Activated gamma-delta T cell treated with Interleukin-2 at 50 U/mL for 16 hours (primary cell): ENCODE measurements at places on chromosomes 16 and 17.
A peak's percentile ranks its signal among the peaks of the same experiment; 100 is the strongest.

DNA sequence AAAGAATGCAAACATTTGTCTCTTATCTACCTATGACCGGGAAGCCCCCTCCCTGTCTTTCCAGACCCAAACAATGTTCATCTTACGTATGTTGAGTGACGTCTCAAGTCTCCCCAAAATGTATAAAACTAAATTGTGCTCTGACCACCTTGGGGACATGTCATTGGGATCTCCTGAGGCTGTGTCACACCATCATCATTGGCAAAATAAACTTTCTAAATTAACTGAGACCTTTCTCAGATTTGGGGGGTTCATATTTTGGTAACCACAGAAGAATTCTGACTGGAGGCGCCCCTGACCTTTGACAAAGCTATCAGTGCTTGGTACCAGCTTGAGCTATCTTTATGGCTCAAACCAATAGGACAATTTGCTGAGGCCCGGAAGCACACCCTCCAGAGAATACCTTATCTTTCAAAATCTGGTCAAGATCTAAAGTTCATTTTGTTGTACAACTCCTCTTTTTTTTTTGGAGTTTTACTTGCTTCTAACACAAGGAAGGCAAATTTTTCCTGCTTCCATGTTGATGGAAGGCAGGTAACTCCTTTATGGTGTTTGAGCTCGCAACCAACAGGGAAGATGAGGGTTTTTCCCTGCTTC, 2.5 kb upstream of the LDHD start:
- no peak for DNase-seq

DNA sequence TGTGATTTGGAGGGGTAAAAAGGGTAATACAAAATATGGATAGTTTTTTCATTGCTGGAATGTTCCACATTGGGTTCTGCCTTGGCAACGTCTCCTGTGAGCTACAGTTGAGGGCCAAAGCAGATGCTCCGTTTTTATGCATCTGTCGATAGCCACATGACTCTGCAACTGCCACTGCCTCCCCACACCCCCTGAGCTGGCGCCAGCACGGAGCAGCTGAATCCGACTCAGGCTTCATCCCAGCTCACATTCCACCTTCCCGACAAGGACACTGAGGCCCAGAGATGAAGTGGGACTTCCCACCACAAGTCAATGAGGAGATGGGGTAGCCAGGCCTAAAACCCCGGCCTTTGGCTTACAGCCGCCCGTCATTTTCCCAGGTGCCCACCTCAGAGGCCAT, 334.1 kb downstream of the CDH13 start:
- no peak for DNase-seq

- DNase-seq, result no peak
These were observed 5.8 kb downstream of the SEPHS2 start for GRCh38 chr16:30439720-30440348.

DNA sequence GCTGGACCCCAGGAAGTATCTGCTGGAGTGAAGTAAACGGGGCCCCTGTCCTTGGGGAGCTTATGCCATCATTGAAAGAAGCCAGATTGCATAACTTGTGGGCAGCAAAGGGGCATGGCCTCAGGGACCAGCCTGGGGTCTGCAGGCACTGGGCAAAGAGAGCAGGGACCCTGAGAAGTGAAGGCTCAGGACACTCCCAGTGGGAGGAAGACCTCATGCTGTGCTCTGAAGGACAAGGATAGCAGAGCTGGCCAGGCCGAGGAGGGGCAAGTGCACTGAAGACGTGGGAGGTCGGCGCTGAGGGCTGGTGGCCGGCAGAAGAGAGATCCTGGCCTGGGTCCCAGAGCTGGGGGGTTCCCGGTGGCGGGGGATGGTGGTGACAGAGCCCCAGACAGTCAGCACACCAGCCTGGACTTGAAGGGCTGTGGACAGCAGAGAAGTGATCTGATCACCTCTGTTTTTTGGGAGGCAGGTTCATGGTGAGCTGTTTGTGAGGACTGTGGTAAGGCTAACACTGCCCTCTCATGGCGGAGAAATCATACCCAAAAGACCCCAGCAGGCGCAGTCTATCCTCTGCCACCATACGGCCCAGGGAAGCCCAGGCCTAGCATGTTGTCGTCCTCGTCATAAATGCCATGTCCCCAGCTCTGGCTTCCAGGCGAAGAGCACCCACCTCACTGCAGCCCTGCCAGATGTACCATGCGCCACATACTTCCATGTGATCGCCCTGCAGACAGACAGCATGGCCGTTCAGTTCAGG, 7.1 kb upstream of the CNP start:
- DNase-seq, result no peak

GRCh38 chr16:65281586-65281985, 159.7 kb upstream of the CDH11 start:
- no peak for DNase-seq

DNA sequence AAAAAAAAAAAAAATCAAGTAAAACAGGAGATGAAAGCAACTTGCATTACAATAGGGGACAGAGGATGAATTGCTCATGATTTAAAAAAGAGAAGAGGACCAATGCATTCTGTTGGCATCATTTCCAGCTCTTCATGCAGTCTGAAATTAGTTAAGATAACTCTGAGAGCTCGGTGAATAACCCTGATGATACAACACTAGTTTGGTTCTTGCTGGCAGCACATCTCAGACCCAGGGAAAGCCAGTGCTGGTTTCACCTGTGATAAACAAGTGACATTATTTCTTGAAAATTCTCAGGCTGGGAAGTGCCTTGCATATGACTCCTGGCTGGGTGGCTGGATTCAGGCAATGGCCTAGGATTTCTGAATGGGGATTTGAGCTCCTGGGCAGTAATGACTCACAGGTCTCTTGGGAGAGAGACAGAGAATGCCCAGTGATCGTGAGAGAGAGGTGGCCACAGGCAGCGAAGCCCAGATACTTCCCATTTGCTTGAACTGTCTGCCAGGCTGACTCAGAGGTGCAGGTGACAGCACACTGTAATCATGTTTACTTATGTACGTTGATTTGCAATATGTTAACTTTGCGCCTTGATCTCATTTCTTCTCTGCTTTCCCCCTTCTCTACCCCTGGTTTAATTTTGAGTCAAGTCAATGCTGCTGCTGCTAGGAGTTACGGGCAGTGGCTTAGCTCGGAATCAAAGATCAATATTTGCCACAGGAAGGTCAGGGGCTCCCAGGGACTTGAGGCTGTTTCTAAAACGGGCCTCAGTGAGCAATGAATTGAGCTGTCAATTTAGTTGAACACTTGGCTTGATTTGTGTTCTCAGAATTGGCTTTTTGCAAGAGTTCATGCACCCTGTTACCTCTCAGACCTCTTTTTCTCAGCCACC, 27.1 kb downstream of the ARSG start:
- no peak for DNase-seq

- DNase-seq, result no peak
These were observed 20.0 kb downstream of the UBALD1 start for GRCh38 chr16:4594433-4595410.

DNA sequence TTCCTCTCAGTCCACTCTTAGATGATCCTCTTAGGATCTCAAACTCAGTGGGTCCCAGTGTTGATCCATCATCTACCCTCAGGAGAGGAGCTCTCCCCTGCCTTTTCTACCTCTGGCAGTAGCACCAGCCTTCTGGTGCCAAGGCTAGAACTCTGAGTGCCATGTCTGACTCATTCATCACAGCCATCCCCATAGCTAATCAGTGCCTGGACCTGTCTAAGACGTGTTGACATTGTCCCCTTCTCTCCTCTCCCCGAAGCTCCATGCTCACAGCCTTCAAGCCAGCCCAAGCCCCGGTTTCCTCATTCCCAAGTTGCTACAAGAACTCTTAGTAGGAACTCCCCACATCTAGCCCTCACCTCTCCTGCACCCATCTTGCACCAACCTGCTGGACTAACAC, 73.5 kb upstream of the GRIN2A start:
- no peak for DNase-seq

- no peak for DNase-seq
These were observed 1.4 kb upstream of the TBC1D24 start for GRCh38 chr16:2473446-2473926.

GRCh38 chr17:66524877-66525276, 222.5 kb downstream of the PRKCA start:
- no peak for DNase-seq

GRCh38 chr17:81802048-81802758, 1.7 kb upstream of the GCGR start:
- DNase-seq, result no peak

- no peak for DNase-seq
These were observed 1.7 kb upstream of the RBBP6 start for GRCh38 chr16:24537474-24538337.

DNA sequence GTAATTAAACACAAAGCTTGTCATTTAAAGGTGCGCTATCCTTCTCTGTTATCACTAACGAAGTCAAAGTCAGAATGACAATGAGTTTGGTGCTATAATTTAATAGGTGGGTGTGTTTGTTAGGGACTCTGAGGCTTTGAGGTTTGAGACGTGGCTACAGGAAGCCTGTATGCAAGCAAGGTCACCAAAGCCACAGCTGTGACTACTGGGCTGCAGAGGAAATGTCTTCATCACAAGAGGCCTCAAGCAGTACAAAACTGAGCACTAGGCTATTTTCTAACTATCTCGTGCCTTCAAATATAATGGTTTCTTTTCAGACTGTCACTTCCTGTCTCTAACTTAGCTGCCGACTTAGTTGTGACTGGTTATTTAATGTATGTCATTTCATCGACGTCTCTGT, 141.2 kb downstream of the AATF start:
- peak; percentile 67 for DNase-seq

DNA sequence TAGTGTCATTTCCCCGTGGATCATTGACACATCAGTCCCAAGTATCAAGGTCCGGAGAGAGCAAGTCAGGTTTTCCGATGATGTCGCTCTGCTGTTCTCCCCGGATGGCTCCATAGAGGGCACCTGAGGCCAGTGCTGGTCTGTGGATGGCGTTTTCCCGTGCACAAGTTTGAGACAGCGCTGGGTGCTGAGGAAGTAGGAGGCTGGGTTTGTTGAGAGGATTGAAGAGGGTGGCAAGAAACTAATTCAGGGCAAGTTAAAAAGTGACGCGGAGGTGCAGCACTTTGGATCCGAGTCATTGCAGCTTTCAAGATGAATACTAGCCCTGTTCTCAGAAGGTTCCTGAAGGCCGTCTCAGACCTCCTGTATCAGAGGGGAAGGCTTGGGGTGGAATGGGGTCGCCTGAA, 7.7 kb downstream of the NUBP1 start:
- no peak for DNase-seq

GRCh38 chr17:31687505-31688126, 171.4 kb downstream of the COPRS start:
- no peak for DNase-seq

- no peak for DNase-seq
These were observed 16.9 kb upstream of the GLG1 start for GRCh38 chr16:74623839-74624235.

- DNase-seq, result no peak
These were observed 2.8 kb downstream of the WNK4 start for GRCh38 chr17:42783062-42783790.

DNA sequence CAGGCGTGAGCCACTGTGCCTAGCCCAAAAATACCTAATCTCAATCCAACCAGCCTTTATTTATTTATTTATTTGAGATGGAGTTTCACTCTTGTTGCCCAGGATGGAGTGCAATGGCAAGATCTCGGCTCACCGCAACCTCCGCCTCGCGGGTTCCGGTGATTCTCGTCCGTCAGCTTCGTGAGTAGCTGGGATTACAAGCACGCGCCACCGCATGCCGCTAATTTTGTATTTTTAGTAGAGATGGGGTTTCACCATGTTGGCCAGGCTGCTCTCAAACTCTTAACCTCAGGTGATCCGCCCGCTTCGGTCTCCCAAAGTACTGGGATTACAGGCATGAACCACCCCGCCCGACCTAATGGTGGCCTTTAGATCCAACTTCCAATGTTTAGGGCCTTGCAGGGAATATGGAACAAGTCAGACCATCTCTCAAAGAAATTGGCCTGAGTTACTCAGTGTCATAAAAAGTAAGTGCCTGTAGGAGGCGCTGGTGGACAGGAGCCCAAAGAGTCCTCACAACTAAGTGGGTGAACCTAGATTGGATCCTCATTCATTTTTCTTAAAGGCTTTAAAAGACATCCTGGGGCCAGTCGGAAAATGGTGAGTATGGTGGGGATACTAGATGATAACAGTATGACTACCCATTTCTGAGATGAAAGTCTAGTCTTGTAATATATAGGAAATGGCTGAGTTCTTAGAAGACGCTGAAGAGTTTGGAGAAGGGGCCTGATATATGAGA, 4.6 kb downstream of the ZSCAN10 start:
- peak; percentile 48 for DNase-seq

DNA sequence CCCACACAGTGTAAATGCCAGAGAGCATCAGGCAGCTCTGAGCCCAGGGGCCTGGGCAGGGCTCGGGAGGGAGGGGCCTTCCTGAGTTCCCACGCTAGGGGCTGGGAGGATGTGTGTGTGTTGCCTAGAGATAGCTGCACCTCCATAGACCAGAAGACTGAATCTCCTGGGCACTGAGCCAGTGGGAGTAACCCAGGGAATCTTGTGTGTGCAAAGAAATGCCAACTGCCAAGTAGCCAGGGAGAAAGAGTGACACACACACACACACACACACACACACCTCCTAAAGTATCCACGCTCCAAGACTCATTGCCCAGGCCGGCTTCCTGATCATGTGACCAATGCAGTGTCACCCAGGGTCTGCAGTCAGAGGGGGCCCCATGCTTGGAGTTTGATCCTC, 166.2 kb upstream of the RPL38 start:
- DNase-seq, result no peak

DNA sequence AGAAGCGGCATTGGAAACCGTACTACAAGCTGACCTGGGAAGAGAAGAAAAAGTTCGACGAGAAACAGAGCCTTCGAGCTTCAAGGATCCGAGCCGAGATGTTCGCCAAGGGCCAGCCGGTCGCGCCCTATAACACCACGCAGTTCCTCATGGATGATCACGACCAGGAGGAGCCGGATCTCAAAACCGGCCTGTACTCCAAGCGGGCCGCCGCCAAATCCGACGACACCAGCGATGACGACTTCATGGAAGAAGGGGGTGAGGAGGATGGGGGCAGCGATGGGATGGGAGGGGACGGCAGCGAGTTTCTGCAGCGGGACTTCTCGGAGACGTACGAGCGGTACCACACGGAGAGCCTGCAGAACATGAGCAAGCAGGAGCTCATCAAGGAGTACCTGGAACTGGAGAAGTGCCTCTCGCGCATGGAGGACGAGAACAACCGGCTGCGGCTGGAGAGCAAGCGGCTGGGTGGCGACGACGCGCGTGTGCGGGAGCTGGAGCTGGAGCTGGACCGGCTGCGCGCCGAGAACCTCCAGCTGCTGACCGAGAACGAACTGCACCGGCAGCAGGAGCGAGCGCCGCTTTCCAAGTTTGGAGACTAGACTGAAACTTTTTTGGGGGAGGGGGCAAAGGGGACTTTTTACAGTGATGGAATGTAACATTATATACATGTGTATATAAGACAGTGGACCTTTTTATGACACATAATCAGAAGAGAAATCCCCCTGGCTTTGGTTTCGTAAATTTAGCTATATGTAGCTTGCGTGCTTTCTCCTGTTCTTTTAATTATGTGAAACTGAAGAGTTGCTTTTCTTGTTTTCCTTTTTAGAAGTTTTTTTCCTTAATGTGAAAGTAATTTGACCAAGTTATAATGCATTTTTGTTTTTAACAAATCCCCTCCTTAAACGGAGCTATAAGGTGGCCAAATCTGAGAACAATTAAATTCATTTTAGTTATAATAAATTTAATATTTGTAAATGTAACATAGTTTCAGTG, 1.7 kb downstream of the HEXIM1 start:
- no peak for DNase-seq
